ENCODE measurements at places on chromosomes 11 and 22. TPM values are rescaled to one million over a fixed set of nuclear protein-coding genes. Genes with fewer than 3 reads are reported as not detected.

GRCh38 chr11:56843816-56844215, 95.3 kb upstream of the OR9G4 start:
- DNase-seq: no peak
- H3K27me3 ChIP-seq: peaks cover 14% of the 10 kb centered on the region
- no peaks in the 10 kb centered on the region for H3K4me1 ChIP-seq
- H3K36me3 ChIP-seq: no peaks in the 10 kb centered on the region
- no peak overlapping the region for H3K27ac ChIP-seq

DNA sequence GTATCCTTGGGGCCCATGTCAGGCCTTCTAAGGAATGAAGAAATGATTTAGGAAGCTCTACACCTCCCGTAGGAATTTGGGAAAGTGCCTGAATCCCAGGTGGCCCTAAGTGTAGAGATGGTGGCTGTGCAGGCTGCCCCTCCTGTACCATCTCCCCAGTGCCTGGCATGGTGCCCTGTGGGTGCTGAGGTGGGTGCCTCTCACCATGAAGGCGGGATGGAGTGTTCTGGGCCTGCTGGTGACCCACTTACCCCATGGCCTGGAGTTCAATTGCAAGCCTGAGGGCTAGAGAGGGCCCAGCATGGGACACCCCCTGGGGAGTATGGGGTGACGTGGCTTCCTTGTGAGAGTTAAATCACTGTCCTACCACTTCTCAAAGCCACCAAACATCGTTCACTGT, 19.8 kb downstream of the SAMM50 start:
- H3K36me3 ChIP-seq: peaks cover 99% of the 10 kb centered on the region
- H3K27ac ChIP-seq: no peak overlapping the region
- H3K4me1 ChIP-seq: no peaks in the 10 kb centered on the region
- H3K27me3 ChIP-seq: no peaks in the 10 kb centered on the region

- H3K4me1 ChIP-seq: peaks cover 9% of the 10 kb centered on the region
- H3K4me3 ChIP-seq: no peak overlapping the region
- no peaks in the 10 kb centered on the region for H3K27me3 ChIP-seq
- H3K36me3 ChIP-seq: no peaks in the 10 kb centered on the region
These were observed 193.6 kb upstream of the DDI1 start for GRCh38 chr11:103842795-103843194.

DNA sequence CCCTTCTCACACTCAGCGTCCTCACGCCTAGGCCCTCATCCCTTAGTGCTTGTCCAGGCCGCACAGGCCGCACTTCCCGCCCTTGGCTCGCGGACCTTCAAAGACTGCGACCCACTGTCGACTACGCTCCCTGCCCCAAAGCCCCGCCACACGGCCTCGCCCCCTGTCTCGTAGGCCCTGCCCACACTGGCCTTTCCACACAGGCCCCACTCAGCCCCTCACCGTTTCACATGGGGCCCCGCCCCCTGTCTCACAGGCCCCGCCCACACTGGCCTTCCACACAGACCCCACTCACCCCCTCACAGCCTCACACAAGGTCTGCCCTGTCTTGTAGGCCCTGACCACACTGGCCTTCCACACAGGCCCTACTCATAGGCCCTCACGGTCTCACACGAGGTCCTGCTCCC, 11.0 kb downstream of the NRXN2 start:
- no peak for DNase-seq
- no peaks in the 10 kb centered on the region for H3K27me3 ChIP-seq
- H3K4me1 ChIP-seq: peaks cover 5% of the 10 kb centered on the region
- no peak overlapping the region for H3K4me3 ChIP-seq
- H3K36me3 ChIP-seq: no peaks in the 10 kb centered on the region
- H3K27ac ChIP-seq: no peak overlapping the region

Gene SYNGR1
- total RNA-seq: 21.1 TPM

DNA sequence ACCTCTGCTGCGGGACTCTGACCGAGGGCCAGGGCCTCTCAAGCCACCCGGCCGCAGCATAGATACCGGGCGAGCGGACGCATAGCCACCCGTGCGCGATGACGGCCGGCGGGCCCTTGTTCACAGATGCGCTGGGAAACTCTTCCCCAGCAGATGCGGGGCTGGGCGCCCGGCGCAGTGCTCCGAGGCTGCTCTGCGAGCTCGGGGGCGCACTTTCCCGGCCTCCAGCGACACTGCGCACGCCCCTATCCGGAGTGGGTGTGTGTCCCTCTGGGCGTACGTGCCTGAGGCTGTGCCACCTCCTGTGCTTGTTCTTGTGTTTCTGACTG, 104.7 kb upstream of the E2F8 start:
- no peak for DNase-seq
- H3K27ac ChIP-seq: peak overlapping the region; percentile 57
- H3K4me1 ChIP-seq: peaks cover 5% of the 10 kb centered on the region

GRCh38 chr22:31084811-31085492, 3.8 kb downstream of the SMTN start:
- H3K4me3 ChIP-seq: peak overlapping the region; percentile 66
- H3K36me3 ChIP-seq: no peaks in the 10 kb centered on the region
- peaks cover 65% of the 10 kb centered on the region for H3K4me1 ChIP-seq
- no peaks in the 10 kb centered on the region for H3K27me3 ChIP-seq
- H3K27ac ChIP-seq: peak overlapping the region; percentile 89

Gene CSF2RB
- total RNA-seq: 14.1 TPM

GRCh38 chr22:21098099-21098671, 52.4 kb downstream of the LRRC74B start:
- no peak overlapping the region for H3K4me3 ChIP-seq
- H3K4me1 ChIP-seq: peaks cover 4% of the 10 kb centered on the region
- H3K36me3 ChIP-seq: no peaks in the 10 kb centered on the region
- H3K27ac ChIP-seq: no peak overlapping the region
- no peak for DNase-seq
- H3K27me3 ChIP-seq: no peaks in the 10 kb centered on the region

Gene CDHR5
- not detected for total RNA-seq

- H3K27me3 ChIP-seq: no peaks in the 10 kb centered on the region
- no peak overlapping the region for H3K4me3 ChIP-seq
- H3K27ac ChIP-seq: no peak overlapping the region
- no peaks in the 10 kb centered on the region for H3K36me3 ChIP-seq
- DNase-seq: no peak
These were observed 115.8 kb downstream of the CSNK2A3 start for GRCh38 chr11:11237070-11237832.

- H3K4me1 ChIP-seq: peaks cover 11% of the 10 kb centered on the region
- H3K27ac ChIP-seq: no peak overlapping the region
- H3K36me3 ChIP-seq: peaks cover 23% of the 10 kb centered on the region
- H3K4me3 ChIP-seq: no peak overlapping the region
- H3K27me3 ChIP-seq: no peaks in the 10 kb centered on the region
- peak; percentile 27 for DNase-seq
These were observed 30.6 kb downstream of the MUC6 start for GRCh38 chr11:1005928-1006327.

Gene OR6T1
- total RNA-seq: not detected

GRCh38 chr11:57368845-57369232, 12.1 kb downstream of the PRG3 start:
- no peak for DNase-seq
- no peaks in the 10 kb centered on the region for H3K36me3 ChIP-seq
- H3K4me3 ChIP-seq: no peak overlapping the region

All from tibial nerve (tissue), 4 donors.